ENCODE measurements at places on chromosomes 16 and 17. TPM values are rescaled to one million over a fixed set of nuclear protein-coding genes. Genes with fewer than 3 reads are reported as not detected.

NT5C3B gene
- 22.8 TPM for total RNA-seq

TBX21 gene
- total RNA-seq: 0.30 TPM

KRTAP9-6 gene
- not detected for total RNA-seq

ABCC11 gene
- 0.30 TPM for total RNA-seq

IRF8 gene
- total RNA-seq: 1.6 TPM

NXPH3 gene
- total RNA-seq: 4.4 TPM

CCL8 gene
- total RNA-seq: 1.9 TPM

FNDC8 gene
- not detected for total RNA-seq

PPP1R27 gene
- total RNA-seq: 0.32 TPM

GRCh38 chr17:7922845-7923628 lies 6.6 kb downstream of the KCNAB3 start:
- peak; percentile 92 for DNase-seq

DNA sequence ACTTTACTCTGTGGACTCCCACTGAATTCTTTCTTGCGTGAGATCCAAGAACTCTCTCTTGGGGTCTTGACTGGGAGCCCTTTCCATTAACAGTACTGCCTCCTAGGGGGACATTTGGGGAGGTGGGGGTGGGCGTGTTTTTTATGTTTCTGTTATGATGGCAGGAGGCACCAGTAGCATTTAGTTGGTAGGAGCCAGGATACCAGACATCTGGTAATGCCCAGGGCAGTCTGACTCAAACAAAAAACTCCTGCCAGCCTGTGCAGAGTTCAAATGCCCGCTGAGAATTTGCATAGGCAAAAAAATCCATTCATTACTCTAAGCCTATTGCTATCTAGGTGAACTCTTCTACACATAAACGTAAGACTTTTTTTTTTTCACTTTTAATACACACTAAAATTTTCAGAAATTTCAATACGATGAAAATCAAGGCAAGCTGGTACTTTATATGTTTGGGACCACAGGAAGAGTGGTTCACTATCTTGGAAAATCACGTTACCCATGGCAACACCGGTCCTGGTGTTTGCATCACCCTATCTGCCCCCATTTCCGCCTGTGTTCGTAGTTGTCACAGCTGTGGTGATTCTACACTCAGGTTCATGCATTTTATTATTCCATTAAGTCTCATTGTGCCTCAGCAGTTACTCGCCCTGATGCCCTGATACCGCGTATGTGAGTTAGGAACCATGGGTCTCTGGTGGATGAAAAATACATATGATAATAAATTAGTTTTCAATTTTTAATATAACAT lies 121.1 kb upstream of the XYLT1 start:
- no peak for DNase-seq

GRCh38 chr17:81354954-81355347 lies 40.3 kb upstream of the BAHCC1 start:
- DNase-seq: no peak

GRCh38 chr17:77579682-77580081 lies 378.8 kb upstream of the TNRC6C start:
- DNase-seq: peak; percentile 50

- DNase-seq: peak; percentile 87
Measured at GRCh38 chr17:45316434-45317110, at the start of gene MAP3K14. Gene MAP3K14, minus strand, starts transcription at chr17:45317020. Its CDS starts 26,275 bp downstream, at chr17:45290745.

GRCh38 chr16:71746442-71747046 lies 22.0 kb upstream of the PHLPP2 start:
- no peak for DNase-seq

- no peak for DNase-seq
Measured at GRCh38 chr16:56907401-56907800, 24.5 kb upstream of the HERPUD1 start.

- DNase-seq: no peak
Measured at GRCh38 chr16:66511602-66512271, 38.2 kb downstream of the TK2 start.

GRCh38 chr17:35596530-35597233 lies 9.6 kb downstream of the AP2B1 start:
- DNase-seq: no peak

- no peak for DNase-seq
Measured at GRCh38 chr17:17752821-17753321, 71.6 kb downstream of the RAI1 start.

GRCh38 chr16:49594153-49594552 lies 220.5 kb downstream of the C16orf78 start:
- DNase-seq: peak; percentile 15

- no peak for DNase-seq
Measured at GRCh38 chr16:73017321-73017720, 30.6 kb downstream of the ZFHX3 start.

DNA sequence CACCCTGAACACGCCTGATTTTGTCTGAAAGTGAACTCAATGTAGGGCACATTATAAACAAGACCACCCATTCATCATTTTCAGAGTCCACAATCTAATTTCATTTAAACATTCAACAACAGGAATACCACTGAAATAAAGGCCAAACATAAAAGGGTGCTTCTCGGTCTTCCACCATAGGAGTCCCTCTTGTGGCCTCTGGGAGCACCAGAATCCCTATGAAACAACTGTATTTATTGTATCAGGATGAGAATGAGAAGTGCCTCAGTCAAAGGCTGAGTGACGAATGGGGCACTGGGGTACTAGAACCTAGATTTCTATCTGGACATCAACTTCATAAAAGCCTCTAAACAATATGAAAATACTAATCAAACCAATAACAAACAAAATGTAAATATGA lies 40.4 kb downstream of the NXPH3 start:
- no peak for DNase-seq

DNA sequence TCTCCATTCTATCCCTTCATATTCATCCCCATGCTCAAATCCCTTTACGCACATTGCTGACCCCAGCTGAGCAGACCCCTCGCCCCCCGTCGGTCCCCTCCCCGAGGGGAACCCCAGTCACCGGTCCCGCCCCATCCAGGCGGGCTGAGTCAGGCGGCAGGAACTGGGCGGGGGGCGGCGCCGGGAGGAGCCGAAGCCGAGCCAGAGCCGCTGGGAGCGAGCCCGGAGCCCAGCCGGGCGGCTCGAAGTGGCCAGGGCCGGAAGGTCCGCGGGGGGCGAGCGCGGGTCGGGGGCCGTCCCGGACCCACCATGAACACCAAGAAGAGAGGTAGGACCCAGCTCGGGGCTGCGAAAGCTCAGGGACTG lies 8.6 kb downstream of the RIPOR1 start:
- DNase-seq: peak; percentile 92

DNA sequence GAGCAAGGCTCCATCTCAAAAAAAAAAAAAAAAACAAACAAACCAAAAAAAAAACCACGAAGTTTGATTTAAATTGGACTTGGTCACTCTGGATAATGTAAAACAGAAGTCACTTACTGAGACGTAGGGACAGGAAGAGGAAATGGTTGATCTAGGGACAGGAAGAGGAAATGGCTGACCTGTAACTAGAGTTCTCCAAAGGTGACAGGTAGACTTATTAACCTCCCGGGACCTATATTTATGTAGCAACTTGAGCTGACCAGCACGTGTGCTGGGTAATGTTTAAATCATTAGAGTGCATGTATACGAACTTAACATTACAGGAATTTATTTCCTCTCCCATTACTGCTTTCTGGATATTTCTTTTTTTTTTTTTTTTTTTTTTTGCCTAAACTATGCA lies 81.5 kb upstream of the DHX40 start:
- DNase-seq: no peak

GRCh38 chr16:872436-873242 lies 72.1 kb upstream of the GNG13 start:
- DNase-seq: no peak

DNA sequence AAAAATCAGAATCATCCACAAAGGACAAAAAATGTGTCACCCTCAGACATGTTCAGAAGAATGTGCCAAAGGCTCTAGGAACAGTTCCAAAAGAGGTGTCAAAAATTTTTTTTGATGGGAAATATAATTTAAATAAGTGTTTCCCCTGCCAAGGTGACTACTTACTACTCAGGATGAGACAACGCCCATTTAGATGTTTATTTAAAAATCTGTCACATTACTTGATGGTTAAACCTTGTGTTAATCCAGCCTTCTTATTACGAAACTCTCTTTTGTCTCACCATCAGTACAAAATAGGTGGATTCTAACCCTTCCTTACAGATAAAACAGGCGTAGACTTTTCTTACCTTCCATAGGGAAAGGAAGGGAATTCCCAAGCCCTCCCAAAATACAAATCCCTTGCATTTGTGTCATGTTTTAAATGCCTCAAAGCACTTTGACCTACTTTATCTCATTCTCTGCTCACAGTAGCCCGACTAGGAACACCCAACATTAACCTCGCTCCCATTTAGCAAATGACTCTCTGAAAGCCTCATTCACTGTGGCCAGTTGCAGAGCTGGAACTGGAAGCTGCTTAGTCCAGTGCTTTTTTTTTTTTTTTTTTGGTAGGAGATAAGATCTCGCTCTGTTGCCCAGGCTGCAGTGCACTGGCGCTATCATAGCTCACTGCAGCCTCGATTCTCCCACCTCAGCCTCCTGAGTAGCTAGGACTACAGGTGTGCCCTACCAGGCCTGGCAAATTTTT lies 5.8 kb upstream of the GNA13 start:
- no peak for DNase-seq

GRCh38 chr16:58466396-58466795 lies 33.5 kb upstream of the NDRG4 start:
- peak; percentile 72 for DNase-seq

DNA sequence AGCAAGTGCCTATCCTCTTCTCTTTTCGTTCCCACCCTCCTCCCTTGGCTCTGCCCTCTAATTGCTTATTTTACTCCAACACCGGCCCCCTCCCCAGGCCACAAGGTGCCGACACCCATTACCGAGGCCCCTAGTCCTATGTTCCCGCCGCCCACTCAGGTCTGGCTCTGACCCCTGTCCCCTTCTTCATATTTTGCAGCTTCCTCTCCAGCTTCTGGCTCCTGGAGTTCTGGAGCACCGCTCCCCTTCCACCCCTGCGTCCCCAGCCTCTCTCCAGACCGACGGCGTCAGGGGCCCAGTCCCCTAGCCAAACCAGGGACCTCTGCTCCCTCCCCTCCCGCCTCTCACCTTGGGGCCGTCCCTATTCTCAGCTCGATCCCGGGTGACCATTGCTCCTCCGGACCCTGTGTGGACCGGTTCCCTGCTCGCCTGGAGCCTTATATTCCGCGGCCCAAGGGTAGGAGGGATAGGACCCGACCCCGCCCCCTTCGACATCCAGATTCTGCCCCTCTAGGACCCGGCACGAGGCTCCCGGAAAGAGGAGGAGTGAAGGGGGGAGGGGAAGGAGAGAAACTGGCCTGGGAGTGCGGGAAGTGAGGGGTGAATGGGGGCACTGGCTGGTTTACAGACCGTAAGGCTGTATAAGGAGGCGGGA lies at the start of gene HES7:
Gene HES7, minus strand, starts transcription at position 412 of the 655 bp plus-strand sequence. Its CDS starts 22 bp downstream, at position 390.
- DNase-seq: no peak

GRCh38 chr17:79785900-79786810 lies 8.2 kb downstream of the CBX2 start:
- no peak for DNase-seq

- no peak for DNase-seq
Measured at GRCh38 chr16:31467151-31467773, 4.7 kb upstream of the TGFB1I1 start.

- no peak for DNase-seq
Measured at GRCh38 chr17:44084131-44084538, 13.6 kb downstream of the G6PC3 start.

Data from cardiac septum (tissue), 1 donor.